ENCODE measurements at places on chromosomes 12 and 14.

DNA sequence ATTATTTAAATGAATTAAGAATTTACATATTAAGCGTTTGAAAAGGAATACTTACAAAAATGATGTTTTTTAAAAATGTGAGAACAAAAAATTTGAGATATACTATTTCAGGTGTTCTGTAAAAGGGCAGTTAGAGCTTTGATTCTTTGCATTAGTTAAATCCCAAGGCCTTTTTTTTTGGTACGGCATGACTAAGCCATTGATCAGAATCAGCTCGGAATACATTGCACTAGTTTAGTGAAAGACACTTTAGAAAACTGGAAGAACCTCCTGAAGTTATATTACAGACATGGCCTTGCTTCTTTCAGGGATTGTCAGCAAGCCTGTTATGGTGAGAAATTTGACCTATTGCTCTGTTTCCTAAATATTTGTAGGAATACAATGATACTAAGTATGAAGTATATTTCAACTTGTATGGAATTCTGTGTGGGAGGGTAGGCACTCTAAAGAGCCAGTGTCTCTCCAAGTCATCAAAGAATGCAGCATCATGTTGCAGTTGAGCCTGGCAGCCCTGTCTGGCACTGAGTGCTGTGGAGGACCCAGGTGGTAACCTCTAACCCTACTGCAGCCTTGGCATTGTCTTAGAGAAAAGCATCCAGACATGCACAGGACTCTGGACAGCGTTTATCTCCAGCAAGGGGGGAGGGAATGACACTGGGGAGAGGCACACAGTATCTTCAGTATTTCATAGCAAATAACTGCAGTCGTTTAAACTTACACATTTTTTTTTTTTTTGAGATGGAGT is 1.5 kb downstream of the KLC1 start:
- ATAC-seq = no peak

- no peak for ATAC-seq
Measured at GRCh38 chr12:115661112-115661511, 616.4 kb downstream of the MED13L start.

DNA sequence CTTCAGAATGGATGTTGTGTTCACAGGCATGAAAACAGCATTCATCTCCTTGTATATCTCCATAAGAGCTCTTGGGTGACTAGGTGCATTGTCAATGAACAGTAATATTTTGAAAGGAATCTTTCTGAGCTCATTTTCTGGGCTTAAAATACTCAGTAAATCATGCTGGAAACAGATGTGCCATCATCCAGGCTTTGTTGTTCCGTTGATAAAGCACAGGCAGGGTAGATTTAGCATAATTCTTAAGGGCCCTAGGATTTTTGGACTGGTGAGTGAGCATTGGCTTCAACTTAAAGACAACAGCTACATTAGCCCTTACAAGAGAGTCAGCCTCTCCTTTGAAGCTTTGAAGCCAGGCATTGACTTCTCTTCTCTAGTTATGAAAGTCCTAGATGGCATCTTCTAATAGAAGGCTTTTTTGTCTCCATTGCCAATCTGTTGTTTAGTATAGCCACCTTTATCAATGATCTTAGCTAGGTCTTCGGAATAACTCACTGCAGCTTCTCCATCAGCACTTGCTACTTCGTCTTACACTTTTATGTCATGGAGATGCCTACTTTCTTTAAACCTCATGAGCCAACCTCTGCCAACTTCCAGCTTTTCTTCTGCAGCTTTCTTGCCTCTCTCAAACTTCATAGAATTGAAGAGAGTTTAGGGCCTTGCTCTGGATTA is 79.6 kb upstream of the PSMA6 start:
- ATAC-seq = no peak

GRCh38 chr12:90908465-90908864 is 46.5 kb downstream of the CCER1 start:
- ATAC-seq = peak; percentile 63

DNA sequence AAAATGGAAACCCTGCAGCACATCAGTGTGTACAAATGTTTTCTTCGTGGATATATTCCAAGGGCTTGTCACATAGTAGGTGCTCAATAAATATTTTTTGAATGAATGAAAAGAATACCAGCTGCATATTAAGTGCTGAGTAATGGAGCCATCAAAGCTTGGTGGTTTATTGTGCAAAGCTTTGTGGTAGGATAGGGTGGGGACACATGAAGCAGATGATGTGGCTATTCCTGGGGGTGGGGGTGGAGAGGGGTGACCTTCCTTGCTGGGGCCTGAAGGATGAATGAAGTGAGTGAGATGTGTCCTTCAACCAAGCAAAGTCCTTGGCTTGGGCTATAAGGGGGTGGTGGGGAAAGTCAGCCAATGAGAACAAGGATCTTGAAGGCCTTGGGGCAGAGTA is 4.3 kb upstream of the KRT81 start:
- ATAC-seq = no peak

GRCh38 chr12:76450690-76451089 is 102.5 kb upstream of the BBS10 start:
- no peak for ATAC-seq

- ATAC-seq = peak; percentile 46
Measured at GRCh38 chr14:26204728-26205479, 392.9 kb downstream of the NOVA1 start.

GRCh38 chr14:55530464-55530863 is 49.5 kb upstream of the KTN1 start:
- ATAC-seq = no peak

GRCh38 chr14:20435582-20436362 is at the start of gene KLHL33:
KLHL33 (minus strand) TSS chr14:20436166; CDS start chr14:20435811, 355 bp downstream.
- ATAC-seq = peak; percentile 25

DNA sequence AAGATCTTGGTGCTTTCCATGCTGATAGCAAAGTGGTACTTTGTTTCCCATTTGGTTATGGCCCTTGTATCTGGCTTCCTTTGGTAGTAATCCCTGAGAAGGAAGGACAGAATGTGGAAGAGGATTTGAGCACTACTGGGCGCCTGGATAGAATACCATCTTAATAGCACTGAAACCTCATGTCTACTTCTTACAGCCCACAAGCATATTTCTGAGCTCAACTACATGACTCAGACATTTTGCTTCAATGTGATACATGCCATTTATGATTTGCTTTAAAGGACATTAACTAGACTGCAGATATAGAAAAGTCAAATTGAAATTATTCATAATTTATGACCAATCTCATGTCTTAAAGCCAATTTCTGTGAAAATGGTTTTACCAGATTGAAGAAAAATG is 80.4 kb downstream of the LIN7A start:
- ATAC-seq = no peak

DNA sequence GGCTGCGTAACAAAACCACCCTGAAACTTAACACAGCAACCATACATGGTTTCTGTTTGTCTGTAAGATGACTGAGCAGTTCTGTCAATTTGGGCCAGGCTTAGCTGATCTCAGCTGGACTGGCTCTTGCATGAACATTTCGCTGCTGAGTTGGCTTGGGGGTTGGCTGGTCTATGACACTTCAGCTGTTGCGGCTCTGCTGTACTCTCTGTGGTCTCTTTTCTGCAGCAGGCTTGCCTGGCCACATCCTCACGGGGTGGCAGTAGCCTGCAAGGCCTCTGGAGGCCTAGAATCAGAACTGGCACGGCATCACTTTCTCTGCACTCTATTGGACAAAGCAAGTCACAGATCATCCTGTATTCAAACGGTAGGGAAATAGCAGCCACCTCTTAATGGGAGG is 216.2 kb downstream of the BCL11B start:
- ATAC-seq = no peak

- ATAC-seq = no peak
Measured at GRCh38 chr12:123067654-123068053, 83.2 kb downstream of the PITPNM2 start.

GRCh38 chr14:99699861-99700260 is 15.8 kb downstream of the CYP46A1 start:
- ATAC-seq = no peak

GRCh38 chr14:28612414-28612813 is 154.2 kb upstream of the FOXG1 start:
- ATAC-seq = no peak

GRCh38 chr14:91878274-91878673 is 10.9 kb upstream of the TC2N start:
- ATAC-seq = no peak

- ATAC-seq = no peak
Measured at GRCh38 chr12:49631336-49631907, 8.1 kb downstream of the PRPF40B start.

GRCh38 chr14:94921456-94921855 is 151.5 kb upstream of the GSC start:
- ATAC-seq = no peak

GRCh38 chr12:8887285-8887715 is 27.0 kb upstream of the PHC1 start:
- ATAC-seq = no peak

GRCh38 chr14:104048758-104049507 is 36.6 kb upstream of the ASPG start:
- ATAC-seq = peak; percentile 68

GRCh38 chr12:131764738-131765137 is 53.8 kb downstream of the SFSWAP start:
- no peak for ATAC-seq

DNA sequence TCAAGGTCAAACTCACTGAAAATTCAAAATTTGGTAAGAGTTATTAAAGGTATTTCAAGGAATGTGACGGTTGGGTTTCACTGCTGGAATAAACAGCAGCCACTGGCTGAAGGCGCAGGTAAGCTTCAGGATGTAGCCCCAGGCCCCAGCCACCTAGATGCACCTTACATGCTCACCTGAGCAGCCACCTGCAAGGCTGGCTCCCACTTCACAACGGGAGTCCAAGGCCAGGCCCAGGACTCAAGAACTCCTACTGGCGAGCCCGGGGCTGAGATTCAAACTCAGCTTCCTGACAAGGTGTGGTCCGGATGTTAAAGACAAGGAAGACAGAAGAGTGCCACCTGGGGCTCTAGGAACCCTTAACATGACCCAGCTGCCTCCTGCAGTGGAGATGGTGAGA is 78.4 kb downstream of the ITPK1 start:
- no peak for ATAC-seq

GRCh38 chr12:12527820-12528296 is 34.8 kb downstream of the DUSP16 start:
- no peak for ATAC-seq

GRCh38 chr14:55085060-55085660 is 33.7 kb downstream of the MAPK1IP1L start:
- no peak for ATAC-seq

DNA sequence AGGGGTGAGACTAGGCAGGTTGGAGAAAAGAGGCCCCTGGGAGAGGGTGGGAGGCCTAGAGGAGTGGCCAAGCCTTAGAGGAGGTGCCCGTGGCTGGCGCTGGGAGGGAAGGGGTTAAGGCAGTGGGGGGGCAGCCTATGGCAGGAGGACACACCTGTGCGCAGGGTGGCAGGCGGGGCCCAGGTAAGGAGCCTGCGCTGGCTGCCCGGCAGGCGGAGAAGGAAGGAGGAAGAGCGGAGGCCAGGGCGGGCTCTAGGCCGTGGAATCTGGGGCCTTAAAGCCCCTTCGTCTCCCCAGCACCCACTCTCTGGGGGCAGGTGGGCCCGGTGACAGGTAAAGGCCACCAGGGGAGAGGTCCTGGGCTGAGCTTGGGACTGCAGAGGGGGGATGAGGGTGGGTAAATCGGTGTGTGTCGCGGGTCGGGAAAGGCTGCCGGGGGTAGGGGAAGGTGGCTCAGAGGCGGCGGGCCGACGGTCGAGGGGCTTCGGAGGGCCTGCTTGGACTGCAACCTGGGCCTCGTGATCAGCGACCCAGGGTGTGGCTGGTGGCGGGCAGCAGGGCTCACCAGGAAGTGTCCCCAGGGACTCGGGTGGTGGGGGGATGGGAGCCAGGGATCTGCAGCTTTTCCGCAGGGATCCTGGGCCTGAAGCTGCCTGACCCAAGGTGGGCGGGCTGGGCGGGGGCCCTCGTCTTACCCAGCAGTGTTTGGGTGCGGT is 7.3 kb downstream of the PHB2 start:
- no peak for ATAC-seq

GRCh38 chr12:51028126-51028812 is 2.1 kb upstream of the SLC11A2 start:
- ATAC-seq = no peak

DNA sequence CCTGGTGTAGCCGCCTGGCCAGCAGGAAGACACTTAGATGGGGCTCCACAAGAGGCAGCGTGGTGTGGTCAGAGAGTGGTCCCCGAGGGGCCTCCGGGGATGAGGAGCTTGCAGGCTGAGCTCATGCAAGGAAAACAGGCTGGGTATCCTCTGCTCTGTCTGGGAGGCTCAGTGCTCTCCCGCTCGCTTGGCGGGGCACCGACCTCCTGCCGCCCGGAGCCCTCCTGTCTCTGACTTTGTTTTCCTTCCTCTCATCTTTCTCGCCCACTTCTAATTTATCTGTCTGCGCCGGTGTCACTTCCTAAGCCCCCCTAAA is 31.3 kb upstream of the DLK1 start:
- no peak for ATAC-seq

DNA sequence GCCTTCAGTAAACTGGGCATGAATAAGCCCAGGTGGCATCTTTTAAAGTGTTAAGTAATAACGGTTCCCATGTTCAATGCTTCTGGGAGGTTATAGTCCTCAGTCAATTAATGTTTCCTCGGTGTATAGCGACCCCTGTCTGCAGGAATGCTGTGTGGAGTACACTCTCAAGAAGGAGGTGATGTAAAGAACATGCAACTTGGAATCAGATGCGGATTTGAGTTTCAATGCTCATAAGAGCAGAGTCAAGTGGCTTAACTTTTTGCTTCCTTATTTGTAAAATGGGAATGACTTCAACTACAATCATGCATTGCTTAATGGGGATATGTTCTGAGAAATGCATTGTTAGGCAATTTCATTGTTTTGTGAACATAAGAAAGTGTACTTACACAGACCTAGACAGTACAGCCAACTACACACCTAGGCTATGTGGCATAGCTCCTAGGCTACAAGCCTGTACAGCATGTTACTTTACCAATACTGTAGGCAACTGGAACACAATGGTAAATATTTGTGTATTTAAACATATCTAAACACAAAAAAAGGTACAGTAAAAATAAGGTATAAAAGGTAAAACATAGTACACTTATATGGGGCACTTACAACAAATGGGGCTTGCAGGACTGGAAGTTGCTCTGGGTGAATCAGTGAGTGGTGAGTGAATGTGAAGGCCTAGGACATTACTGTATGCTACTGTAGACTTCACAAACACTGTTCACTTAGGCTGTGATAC is 6.7 kb upstream of the MRPS35 start:
- ATAC-seq = peak; percentile 64

GRCh38 chr12:108839018-108839889 is 18.1 kb downstream of the SSH1 start:
- ATAC-seq = peak; percentile 46

GRCh38 chr14:37584211-37585100 is 10.6 kb downstream of the FOXA1 start:
- ATAC-seq = no peak

DNA sequence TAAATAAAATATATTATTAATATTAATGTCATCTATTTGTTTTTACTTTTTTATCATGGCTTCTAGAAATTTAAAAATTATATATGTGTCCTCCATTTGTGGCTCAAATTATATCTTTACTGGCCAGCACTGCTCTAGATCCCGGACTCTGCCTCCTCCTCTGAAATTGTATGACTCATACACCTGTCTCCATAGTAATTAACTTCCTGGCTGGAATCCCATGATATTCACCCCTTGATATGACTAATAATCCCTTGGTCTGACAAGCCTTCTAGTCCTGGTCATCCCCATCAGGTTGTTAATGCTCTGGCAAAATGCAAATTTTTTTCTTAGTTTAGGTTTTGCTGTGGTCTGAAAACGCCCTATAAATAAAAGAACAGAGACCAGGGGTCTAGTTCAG is 116.2 kb downstream of the BMP4 start:
- ATAC-seq = no peak

GRCh38 chr12:22731236-22731635 is 106.3 kb downstream of the ETNK1 start:
- ATAC-seq = no peak

GRCh38 chr12:90071996-90072395 is 363.4 kb upstream of the ATP2B1 start:
- no peak for ATAC-seq

GRCh38 chr12:12480074-12480473 is 82.6 kb downstream of the DUSP16 start:
- ATAC-seq = no peak

Measured in gastroesophageal sphincter (tissue), 4 donors.